Kidney (tissue), 22 donors: ENCODE measurements at places on chromosomes 11 and 22. TPM values are rescaled to one million over a fixed set of nuclear protein-coding genes. Genes with fewer than 3 reads are reported as not detected.

Gene MS4A6E
- total RNA-seq, result 0.38 TPM

Gene KCNE3
- 19.2 TPM for total RNA-seq

Gene GRIK4
- total RNA-seq, result 0.25 TPM

Gene PITPNM1
- 74.7 TPM for total RNA-seq

Gene CEP126
- total RNA-seq, result 5.3 TPM

Gene FZD4
- 41.4 TPM for total RNA-seq

Gene GRIA4
- not detected for total RNA-seq

DNA sequence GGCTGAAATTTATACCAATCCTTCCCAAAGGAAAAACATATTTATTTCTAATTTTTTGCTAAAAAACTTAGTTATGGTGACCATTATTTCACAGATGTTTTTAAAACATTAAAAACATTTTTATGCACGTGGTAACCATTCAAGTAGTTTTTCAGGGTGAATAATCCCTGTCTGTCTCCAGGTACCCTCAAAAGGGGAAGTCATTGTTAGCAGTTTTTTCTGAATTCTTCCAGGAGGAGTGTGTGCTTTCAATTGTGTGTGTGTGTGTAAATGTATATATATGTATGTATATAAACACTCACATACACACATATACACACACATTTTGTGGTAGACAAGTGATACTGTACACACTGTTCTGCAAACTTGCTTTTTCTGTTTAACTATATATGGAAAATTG, 43.9 kb downstream of the MIAT start:
- no peak for DNase-seq

GRCh38 chr11:95585069-95585751, 204.4 kb downstream of the FAM76B start:
- DNase-seq, result no peak

DNA sequence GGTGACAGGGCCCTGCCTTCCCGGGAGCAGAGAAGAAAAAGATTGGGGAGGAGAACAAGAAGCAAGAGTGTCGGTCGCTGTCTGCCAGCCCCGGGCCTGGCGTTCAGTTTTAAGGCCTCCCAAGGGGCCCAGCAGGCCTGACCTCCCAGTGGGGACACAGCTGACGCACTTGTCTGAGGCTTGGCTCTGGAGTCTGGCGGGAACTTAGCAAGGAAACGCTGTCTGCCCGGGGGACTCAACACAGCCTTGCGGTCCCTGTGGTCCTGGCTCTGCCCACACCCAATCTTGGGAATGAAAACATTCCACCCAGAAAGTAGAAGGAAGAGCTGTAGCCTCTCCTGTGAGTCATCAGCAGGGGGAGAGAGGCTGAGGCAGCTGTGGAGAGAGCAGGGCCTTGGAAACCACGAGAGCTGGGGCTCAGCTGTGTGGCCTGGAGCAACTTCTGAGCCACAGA, 54.4 kb downstream of the TRAF6 start:
- peak; percentile 95 for DNase-seq

DNA sequence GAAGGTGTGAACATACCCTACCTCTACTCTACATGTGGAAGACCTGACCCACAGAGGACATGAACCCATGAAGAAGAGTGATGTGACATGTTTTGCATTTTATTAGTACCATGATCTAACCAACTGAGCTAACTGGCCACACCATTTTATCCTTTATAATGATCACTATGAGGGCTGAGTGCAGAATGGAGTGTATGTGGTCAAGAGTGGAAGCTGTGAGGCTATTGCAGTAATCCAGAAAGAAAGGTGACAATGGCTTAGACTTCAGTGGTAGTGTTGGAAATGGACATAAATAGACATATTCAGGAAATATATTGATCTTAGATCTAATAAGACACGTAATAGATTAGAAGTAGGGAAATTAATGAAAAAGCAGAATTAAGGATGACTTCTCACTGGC, 3.8 kb downstream of the SRSF8 start:
- no peak for DNase-seq

GRCh38 chr11:75468534-75469340, 35.7 kb upstream of the KLHL35 start:
- DNase-seq, result peak; percentile 81

- DNase-seq, result no peak
Measured at GRCh38 chr11:86630229-86630981, 42.0 kb downstream of the ME3 start.

DNA sequence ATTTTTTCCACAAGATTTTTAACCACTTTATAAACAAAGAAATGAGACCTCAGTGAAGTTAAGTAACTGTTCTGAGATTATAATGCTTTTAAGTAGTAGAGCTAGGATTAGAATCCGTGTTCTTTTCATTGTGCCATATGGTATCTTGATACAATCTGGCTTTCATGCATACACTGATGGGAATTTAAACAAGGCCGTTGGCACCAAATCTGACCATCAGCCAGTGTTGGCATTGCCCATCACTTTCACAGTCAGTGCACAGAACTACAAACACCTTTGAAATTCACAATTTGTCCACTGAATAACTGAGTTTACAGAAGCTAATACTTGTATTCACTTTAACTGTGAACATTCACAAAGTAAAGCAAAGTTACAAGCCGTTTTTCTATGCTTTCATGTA, 1228.0 kb downstream of the TBC1D22A start:
- no peak for DNase-seq

DNA sequence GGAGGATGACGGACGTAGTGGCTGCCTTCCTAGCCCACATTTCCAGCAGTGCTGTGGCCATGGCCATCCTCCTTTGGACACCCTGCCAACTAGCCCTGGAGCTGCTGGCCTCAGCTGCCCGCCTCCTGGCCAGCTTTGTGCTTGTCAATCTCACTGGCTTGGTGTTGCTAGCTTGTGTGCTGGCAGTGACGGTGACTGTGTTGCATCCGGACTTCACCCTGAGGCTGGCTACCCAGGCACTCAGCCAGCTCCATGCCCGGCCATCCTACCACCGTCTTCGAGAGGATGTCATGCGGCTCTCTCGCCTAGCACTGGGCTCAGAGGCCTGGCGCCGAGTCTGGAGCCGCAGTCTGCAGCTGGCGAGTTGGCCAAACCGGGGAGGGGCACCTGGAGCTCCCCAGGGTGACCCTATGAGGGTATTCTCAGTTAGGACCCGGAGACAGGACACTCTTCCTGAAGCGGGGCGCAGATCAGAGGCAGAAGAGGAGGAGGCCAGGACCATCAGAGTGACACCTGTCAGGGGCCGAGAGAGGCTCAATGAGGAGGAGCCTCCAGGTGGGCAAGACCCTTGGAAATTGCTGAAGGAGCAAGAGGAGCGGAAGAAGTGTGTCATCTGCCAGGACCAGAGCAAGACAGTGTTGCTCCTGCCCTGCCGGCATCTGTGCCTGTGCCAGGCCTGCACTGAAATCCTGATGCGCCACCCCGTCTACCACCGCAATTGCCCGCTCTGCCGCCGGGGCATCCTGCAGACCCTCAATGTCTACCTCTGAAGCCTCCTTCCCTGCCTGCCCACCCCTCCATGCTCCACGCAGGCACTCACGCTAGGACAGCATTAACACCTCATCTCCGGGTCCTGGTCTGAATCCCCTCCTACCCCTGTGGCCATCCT, 1.6 kb downstream of the RNF26 start:
- DNase-seq, result no peak

DNA sequence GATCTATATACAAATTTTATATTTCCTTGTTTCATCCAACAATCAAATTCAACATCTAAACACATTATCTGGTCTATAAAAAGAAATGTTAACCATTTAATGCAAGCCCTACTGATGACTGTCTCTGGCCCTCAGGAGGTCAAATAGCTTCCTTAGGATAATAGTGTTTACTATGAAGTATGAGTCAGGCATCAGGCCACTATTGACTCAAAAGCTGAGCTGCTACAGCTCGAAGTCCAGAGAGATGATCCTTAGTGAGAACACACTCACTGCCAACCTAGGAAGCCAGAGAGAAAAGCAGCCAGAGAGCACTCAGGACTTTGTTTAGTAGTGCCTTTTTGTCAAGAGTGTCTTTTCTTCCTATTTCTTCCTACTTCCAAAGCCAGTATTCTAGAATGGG, 171.8 kb downstream of the SOX6 start:
- no peak for DNase-seq

DNA sequence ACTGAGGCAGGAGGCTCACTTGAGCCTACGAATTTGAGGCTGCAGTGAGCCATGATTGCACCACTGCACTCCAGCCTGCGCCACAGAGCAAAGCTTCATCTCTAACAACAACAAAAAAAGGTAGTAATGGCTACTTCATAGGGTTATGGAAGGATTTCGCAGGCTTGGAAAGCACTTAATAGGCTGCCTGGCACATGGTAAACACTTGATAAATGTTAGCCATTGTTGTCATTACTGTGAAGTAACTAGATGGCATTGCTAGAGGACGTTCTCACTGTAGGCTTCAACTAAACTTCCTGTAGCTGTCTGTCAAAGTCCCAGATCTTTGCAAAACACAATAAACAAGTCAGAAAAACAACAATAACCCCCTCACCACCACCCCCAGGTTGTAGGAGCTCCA, 357.2 kb upstream of the NARS2 start:
- no peak for DNase-seq

- no peak for DNase-seq
Measured at GRCh38 chr22:22755778-22756100, 111.3 kb downstream of the GGTLC2 start.

DNA sequence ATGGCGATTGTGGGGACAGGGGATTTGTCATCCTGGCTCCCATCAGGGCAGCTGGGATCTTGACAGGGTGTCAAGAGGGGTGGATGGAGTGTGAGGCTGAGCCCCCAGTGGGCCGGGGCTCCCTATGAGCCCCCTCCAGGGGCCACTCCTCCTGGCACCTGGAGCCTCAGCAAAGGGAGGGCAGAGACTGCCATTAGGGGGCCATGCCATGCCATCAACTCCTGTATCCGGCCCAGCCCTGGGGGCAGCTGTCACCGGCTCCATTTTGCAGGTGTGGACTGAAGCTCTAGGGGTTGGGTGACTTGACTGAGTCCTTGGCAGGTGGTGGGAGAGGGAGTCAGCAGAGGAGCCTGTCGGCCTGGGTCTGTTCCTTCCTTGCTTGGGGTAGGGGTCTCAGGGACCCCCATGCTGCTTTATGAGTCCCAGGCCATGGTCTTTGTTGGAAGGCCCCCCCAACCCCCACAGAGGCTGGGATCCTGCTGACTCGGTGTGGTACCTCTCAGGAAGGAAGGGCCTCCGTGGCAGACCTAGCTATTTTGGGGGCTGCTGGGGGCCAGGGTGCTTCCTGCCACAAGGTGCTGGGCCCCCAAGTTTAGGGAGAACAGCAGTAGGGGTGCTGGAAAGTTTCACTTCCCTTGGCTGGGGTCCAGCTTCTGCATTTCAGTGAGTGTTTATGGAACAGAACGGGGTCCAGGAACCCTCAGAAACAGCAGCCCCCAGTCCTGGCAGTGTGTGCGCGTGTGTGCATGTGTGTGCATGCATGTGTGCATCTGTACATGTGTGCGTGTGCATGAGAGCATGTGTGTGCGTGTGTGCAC, 1.5 kb downstream of the ACY3 start:
- DNase-seq, result no peak

DNA sequence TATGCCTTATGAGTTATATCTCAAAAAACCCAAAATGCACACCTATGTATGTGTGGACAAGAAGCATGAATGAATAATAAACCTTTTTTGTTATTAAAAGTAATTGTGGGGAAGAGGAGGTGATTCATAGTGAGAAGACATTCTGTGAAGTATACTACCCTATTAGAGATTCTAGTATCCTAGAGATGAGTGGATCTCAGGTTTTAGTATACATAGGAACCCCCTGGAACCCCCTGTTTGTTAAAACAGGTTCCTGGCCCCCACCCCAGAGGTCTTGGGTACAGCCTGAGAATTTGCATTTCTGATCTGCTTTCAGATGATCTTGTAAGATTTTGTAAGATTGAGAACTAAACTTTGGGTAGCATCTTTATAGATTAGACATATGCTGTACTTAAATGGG, 17.5 kb downstream of the NUCB2 start:
- DNase-seq, result no peak

DNA sequence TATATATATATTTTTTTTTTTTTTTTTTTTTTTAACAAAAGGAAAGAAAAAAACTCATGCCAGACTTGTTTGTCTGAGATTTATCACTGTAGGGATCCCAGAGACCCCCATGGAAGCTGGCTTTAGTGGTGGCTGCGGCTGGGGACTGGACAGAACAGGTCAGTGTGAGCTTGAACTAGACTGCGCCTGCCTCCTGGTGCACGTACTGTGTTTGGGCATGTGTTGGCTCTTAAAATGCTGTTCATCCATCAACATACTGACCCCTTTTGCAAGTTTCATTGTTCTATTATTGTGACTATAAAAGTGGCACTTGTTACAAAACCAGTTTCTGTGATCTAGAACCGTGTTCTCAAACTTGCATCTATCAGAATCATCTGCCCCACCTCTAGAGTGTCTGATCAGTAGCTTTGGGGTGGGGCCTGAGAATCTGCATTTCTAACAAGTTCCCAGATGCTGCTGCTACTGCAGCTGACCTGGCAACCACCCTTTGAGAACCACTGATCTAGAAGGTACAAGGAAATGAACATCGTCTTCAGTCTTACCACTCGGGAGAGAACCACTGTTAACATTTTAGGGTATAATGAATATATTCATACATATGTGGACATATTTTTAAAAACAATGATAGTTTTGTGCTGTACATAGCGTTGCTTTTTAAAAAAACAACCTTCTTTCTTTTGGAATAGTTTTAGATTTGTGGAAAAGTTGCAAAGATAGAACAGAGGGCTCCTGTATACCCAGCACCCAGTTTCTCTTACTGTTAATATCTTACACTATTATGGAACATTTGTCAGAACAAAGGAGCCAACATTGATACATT, 54.0 kb downstream of the ZNRF3 start:
- no peak for DNase-seq
